Stimulated activated naive CD8-positive, alpha-beta T cell treated with anti-CD3 and anti-CD28 coated beads, Interleukin-15, Interleukin-2, amounts not matched to agents 100 U/mL and 50 U/mL, for 24 hours (primary cell): ENCODE measurements at places on chromosomes 6 and 20.

- no peak for DNase-seq
These were observed 2.3 kb upstream of the TGM3 start for GRCh38 chr20:2293486-2293885.

DNA sequence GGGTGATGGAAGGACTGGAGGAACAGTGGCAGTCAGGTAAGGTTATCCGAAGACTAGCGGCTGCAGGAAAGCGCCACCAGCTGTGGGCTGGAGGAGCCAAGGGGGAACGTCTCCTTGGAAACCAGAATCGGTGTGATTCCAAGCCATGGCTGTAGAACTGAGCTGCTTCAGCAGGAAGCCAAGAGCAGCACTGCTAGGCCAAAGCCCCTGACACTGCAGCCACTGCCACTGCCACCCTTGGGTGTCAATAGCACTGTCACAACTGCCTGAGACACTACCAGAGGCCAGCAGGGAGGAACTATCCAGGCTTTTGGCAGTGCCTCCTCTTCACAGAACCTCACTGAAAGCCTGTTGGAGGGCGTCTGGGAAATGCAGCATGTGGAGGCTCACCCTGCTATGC, 289.6 kb upstream of the SUPT3H start:
- DNase-seq, result no peak

DNA sequence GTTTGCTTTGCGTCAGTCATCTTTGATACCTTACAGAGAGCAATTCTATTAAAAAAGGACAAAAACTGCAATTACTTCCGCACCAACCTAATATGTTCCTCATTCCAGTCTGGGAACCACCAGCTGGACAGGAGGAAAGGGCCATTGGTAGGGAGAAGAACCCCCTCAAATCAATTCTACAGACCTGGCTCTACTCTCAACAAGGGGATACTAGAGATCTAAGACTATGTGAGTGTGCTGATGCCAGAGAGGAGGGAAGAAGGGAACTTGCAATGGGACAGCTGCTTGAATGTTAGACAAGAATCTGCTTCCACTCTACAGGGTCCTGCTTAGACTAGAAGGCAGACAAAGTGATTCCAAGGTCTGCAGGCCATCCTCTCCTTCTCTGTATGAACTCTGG, 13.3 kb downstream of the MRPS18A start:
- DNase-seq, result no peak

- DNase-seq, result no peak
These were observed 1551.0 kb downstream of the GRIK2 start for GRCh38 chr6:102944475-102944874.

- no peak for DNase-seq
These were observed 916.0 kb upstream of the FLRT3 start for GRCh38 chr20:15253431-15253830.

- no peak for DNase-seq
These were observed 95.0 kb downstream of the ERMARD start for GRCh38 chr6:169846286-169847056.

- no peak for DNase-seq
These were observed 40.3 kb downstream of the KIF6 start for GRCh38 chr6:39684790-39685488.

DNA sequence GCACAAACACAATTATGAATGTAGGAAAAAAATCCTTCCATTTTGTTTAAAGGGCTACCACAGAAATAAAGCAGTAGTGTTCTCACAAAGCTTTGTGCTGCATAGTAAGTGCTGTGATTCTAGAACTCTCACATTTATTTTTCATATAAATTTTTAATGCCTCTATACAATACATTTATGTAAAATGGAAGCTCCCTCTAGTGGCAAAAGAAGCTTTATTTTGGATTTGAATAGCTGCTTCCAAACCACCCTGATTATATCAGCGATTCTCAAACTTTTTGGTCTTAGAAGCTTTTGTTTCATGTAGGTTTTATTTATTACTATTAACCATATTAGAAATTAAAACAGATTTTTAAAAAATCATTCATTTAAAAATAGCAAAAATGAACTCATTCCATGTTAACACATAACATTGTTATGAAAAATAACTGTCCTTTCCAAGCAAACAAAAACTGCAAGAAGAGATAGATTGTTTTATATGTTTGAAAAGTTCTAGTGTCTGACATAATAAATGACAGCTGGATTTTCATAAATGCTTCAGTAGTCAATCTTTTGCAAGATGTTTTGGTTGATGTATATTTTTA, 38.4 kb downstream of the HS3ST5 start:
- DNase-seq, result no peak

DNA sequence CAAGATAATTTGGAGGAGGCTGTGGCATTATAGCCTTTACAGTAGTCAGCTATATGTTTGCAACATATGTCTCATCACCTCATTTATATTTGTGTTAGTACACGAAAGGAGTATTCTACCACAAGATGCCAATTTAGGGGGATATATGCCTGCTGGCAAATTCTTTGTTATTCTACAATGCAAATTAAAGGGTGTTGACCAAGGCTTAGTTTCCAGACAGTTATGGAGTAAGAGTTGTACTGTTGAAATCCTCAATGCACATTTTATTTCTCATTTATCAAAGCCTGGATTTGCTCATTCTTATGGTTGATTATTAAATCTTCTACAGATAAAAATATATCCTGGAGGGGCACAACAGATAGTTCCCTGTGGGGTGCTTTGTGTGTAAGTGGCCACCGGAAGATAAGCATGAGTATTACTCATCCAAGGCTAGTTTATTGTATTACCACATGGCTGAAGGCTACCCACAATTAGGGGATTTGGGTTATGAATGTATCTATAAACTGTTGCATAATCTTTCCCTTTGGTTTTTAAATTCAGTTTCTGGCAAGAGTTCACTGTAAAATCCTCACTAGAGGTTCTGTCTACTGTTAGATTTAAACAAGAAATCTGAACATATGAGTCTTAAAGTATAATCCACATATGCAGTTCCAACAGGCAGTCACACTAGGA, 9.0 kb downstream of the CST9 start:
- no peak for DNase-seq

DNA sequence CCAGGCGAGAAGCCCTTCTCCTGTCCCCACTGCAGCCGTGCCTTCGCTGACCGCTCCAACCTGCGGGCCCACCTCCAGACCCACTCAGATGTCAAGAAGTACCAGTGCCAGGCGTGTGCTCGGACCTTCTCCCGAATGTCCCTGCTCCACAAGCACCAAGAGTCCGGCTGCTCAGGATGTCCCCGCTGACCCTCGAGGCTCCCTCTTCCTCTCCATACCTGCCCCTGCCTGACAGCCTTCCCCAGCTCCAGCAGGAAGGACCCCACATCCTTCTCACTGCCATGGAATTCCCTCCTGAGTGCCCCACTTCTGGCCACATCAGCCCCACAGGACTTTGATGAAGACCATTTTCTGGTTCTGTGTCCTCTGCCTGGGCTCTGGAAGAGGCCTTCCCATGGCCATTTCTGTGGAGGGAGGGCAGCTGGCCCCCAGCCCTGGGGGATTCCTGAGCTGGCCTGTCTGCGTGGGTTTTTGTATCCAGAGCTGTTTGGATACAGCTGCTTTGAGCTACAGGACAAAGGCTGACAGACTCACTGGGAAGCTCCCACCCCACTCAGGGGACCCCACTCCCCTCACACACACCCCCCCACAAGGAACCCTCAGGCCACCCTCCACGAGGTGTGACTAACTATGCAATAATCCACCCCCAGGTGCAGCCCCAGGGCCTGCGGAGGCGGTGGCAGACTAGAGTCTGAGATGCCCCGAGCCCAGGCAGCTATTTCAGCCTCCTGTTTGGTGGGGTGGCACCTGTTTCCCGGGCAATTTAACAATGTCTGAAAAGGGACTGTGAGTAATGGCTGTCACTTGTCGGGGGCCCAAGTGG, 5.3 kb downstream of the SNAI1 start:
- no peak for DNase-seq

- no peak for DNase-seq
These were observed 20.5 kb upstream of the PDE7B start for GRCh38 chr6:135831016-135831415.

DNA sequence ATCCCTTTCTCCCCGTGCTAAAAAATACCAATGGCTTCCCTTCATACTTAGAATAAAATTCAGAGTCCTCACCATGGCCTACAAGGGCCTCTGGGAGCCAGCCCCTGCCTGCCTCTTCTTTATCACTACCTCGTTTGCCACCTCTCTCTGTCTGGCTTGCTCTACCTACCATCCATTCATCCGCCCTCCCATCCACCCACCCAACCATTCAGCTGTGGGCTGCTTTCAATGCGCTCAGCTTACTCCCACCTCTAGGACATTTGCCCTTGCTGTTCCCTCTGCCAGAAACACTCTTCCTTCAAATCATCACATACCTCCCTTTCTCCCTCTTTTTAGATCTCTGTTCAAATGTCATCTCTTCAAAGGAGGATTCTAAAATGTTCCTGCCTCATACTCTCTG, 44.4 kb downstream of the PACSIN1 start:
- no peak for DNase-seq

GRCh38 chr20:19750907-19751636, 7.0 kb upstream of the RIN2 start:
- no peak for DNase-seq

DNA sequence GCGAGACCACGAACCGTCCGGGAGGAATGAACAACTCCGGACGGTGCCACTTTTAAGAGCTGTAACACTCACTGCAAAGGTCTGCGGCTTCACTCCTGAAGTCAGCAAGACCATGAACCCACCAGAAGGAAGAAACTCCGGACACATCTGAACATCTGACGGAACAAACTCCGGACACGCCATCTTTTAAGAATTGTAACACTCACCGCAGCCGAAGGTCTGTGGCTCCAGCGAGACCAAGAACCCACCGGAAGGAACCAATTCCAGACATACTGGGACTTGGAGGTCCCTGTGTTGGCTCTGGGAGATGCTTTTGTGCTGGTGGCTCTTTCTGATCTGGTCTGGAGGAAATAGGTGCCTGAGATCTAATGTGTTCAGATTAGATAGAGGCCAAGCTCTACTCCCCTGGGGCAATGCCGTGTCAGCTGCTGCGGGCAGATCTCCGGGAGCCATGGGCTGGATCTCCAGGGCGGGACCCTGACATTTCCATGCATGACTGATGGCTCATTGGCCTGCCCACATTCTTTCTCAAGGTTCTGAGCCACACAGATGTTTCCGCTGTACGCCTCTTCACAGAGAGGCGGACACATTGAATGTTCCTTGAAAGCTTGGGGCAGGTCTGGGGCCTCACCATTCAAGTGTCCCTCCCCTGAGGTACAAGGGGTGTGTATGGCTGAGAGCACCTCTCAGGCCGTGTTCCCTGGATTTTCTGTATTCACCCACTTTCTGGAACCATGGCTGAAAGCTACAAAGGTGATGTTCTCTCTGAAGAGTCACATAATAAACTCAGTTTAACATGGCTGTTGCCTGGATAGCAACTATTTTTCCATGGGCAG, 29.3 kb downstream of the GMPR start:
- DNase-seq, result no peak

GRCh38 chr6:138593124-138593877, 94.0 kb upstream of the NHSL1 start:
- DNase-seq, result peak; percentile 47

DNA sequence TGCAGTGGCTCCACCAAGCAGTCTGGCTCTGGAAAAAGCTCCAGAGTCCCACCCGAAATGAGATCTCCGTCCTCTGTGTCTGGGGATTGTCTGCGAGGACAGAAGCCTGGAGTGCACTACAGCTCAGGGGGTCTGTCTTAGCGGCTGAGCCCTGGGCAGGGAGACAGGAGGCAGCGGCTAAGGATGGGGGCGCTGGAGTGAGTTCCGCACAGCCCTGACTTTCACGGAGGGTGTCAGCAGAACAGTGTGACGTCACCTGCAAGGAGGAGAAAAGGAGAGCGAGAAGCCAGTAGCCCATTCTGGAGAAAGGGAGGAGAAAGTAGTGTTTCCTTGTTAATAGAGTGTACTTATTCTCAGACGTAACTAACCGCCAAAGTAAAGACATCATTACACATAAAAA, 97.6 kb downstream of the FAM50B start:
- DNase-seq, result no peak

DNA sequence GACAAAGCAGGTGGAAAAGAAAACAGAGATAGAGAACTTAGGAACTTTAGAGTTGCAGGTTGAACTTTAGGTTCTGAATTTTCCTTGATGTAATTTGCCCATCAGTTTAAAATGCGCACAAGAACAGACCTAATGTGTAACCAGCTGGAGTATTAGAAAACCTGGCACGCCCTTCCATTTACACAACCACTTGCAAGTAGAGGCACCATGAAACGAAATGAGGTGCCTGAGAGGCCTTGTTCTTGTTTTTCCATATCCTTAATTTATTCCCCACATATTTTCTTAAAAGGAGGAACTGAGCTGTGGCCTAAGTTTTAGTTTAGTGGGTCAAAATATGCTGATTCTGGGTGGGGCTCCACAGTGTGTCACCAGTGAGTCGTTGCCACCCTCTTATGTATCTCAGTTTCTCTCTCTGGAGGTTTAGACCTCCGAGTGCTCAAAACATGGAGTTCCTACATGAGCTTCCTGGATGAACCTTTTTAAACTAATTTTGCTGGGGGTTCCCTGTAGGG, 17.2 kb upstream of the IL22RA2 start:
- DNase-seq, result no peak

- no peak for DNase-seq
These were observed 3.9 kb downstream of the FKBP1A start for GRCh38 chr20:1388741-1389483.

GRCh38 chr6:4751823-4752464, 24.3 kb upstream of the CDYL start:
- DNase-seq, result no peak
